CD4-positive, alpha-beta T cell treated with Interleukin-4 for 4 hours (primary cell): ENCODE measurements at places on chromosomes 11 and 22.

DNA sequence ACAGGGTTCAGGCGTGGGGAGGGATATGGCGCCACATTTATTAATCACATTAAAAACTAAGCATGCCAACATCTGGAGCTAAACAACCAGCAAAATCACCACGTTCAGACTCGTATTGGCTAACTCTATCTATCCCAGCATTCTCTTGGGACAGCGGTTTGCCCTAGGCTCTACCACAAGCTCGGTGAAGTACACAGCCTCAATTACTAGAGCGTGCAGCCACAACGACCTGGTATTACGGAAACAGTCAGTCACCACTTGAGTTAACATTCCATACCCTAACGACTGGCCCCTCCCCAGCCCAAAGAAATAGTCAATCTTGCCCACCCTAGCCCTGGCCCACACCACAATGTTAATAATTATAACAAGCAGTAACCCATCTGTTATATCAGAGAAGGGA is 32.1 kb downstream of the APOL5 start:
- no peak for DNase-seq

DNA sequence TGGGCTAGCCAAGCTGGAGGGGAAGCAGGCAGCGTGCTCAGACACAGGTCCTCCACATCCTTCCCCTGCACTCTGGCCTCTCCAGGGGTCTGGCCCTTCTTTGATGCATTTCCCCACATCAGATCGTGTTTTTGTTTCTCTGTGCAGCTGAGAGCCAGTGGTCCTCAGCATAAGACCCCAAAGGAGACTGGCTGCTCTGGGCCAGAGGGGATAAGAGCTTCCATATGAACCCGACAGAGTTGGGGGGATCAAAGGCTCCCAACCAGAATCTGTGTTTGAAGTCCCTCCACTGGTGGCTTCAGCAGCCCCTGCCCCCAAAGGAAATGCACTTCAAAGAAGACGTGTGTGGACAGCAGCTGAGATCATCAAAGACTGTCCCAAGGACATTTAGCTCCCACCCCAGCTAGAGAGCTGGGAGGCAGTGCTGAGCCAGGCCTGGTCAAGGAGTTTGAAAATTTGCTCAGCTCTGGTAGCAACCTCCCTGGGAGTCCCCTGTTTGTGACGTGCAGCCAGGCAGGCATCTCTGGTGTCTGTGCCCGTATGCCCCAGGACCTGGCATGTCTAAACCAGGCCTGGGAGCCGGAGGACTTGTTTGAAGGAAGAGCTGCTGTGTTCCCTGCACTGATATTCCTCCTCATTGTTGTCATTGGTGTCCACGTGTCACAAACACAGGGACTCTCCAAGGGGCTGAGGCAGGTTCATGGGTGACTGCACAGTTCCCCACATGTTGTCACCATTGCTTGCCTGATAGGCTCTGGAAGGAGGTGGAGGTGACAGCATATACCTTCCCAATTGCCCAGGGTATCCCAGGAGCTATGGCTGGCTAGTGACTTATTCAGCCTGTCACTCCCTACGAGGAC is 99.0 kb downstream of the AMOTL1 start:
- no peak for DNase-seq

- DNase-seq, result no peak
Measured at GRCh38 chr11:70865356-70865755, 387.0 kb downstream of the SHANK2 start.

DNA sequence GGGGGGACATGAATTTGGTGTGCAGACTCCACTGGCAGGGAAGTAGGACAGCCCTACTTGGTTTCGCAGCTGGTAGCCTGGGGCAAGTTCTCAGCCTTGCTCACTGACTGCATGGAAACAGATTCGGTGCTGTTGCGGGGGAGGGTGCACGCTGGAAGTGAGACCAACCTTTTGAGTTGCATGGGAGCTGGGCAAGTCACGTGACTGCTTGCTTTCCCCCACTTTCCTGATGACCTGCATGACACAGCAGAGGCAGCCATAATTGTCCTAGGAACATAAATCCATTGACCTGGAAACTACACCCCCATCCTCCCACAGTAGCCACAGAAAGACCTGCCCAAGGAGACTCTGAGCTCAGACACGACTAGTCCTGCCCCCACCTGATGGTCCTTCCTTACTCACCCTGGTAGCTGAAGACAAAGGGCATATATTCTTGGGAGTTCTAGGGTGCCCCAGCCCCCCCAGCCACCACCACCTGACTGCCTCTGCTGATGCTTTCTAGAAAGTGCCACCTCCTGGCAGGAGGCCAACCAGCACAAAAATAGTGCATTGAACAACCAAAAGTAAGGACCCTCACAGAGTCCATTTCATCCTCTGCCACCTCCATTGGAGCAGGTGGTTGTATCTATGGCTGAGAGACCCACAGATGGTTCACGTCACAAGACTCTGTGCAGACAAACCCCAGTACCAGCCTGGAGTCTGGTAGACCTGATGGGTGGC is 4.1 kb upstream of the HBG2 start:
- no peak for DNase-seq

GRCh38 chr11:95024958-95025357 is at the start of gene KDM4E:
KDM4E (plus strand) TSS chr11:95025258; CDS start chr11:95025558, 300 bp downstream.
- DNase-seq, result no peak

GRCh38 chr11:79440571-79441460 is at the start of gene TENM4:
TENM4 (minus strand) TSS chr11:79441030; CDS start chr11:79069944, 371,086 bp downstream.
- DNase-seq, result no peak
